IMR-90 (cell line): ENCODE measurements at places on chromosomes 2 and 18. TPM values are rescaled to one million over a fixed set of nuclear protein-coding genes. Genes with fewer than 3 reads are reported as not detected.

DNA sequence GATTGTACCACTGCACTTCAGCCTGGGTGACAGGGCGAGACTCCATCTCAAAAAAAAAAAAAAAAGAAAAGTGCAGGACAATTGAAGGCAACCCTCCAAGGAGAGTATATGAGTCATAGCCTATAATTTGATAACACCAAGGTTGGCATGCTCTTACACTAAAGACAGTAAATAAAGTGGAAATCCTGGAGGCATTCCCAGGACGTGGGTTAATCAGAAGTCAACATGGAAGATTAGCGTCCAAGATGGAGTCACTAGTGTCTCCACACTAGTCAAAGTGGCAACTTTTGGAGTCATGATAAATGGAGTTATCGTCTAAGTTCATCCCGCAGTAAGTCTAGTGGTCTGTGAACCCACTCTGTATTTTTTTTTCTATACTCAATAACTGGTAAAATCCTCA is 21.2 kb upstream of the UGGT1 start:
- no peak overlapping the region for H3K4me3 ChIP-seq
- 0 out of 2 replicates have a peak, but pooled peaks cover 2% of the 10 kb centered on the region for H3K27me3 ChIP-seq
- H3K27ac ChIP-seq = no peak overlapping the region
- DNase-seq = peak; percentile 59
- H3K36me3 ChIP-seq = no peaks in the 10 kb centered on the region
- H3K4me1 ChIP-seq = no peaks in the 10 kb centered on the region

GRCh38 chr18:76518123-76518859 is 23.2 kb upstream of the ZNF516 start:
- DNase-seq = peak; percentile 32
- H3K4me1 ChIP-seq = peaks cover 2% of the 10 kb centered on the region; the same call in 1 of the 2 replicates
- peak overlapping the region; percentile 56; the same call in 1 of the 2 replicates for H3K27ac ChIP-seq
- H3K36me3 ChIP-seq = no peaks in the 10 kb centered on the region
- H3K27me3 ChIP-seq = no peaks in the 10 kb centered on the region

Gene C2orf66
- total RNA-seq = not detected in 2 replicates

Gene HRH4
- not detected in 2 replicates for total RNA-seq
